ENCODE measurements at places on chromosomes 12 and 14. TPM values are rescaled to one million over a fixed set of nuclear protein-coding genes. Genes with fewer than 3 reads are reported as not detected.
A peak's percentile ranks its signal among the peaks of the same experiment; 100 is the strongest.

The SLC4A8 gene
- total RNA-seq: 2.9 TPM

The NOXRED1 gene
- 0.89 TPM for total RNA-seq

The LRCOL1 gene
- not detected for total RNA-seq

The ACRBP gene
- total RNA-seq: 11.1 TPM

The TDRD9 gene
- 0.88 TPM for total RNA-seq

The RIMBP2 gene
- not detected for total RNA-seq

The SYNDIG1L gene
- total RNA-seq: not detected

The MAP4K5 gene
- 46.3 TPM for total RNA-seq

The TPH2 gene
- total RNA-seq: 0.15 TPM

The GPN3 gene
- 6.3 TPM for total RNA-seq

The CLEC1B gene
- total RNA-seq: not detected

The SERPINA1 gene
- total RNA-seq: 11.1 TPM

The GUCY2C gene
- total RNA-seq: not detected

DNA sequence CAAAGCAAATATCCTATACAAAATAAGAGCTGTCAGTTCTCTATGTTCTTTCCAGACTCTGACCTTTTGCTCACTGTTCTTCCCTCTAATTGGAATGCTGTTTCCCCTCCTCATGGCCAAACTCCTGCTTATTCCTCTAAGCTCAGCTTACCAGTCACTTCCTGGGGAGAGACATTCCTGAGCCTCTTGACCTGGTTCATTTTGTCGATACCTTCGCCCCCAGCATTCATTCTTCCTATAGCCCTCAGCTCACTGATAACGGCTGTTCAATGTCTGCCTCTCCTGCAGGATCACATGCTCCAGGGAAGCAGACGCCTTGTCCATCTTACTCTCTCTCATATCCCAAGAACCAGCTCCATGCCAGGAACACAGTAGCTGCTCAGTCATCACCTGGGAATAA is 431.0 kb downstream of the MED13L start:
- no peak for DNase-seq

GRCh38 chr14:37466003-37466622 is 128.9 kb downstream of the FOXA1 start:
- no peak for DNase-seq

- DNase-seq: no peak
These were observed 8.3 kb downstream of the CDKL1 start for GRCh38 chr14:50388256-50388931.

GRCh38 chr12:93127582-93128331 is 198.7 kb upstream of the EEA1 start:
- no peak for DNase-seq

DNA sequence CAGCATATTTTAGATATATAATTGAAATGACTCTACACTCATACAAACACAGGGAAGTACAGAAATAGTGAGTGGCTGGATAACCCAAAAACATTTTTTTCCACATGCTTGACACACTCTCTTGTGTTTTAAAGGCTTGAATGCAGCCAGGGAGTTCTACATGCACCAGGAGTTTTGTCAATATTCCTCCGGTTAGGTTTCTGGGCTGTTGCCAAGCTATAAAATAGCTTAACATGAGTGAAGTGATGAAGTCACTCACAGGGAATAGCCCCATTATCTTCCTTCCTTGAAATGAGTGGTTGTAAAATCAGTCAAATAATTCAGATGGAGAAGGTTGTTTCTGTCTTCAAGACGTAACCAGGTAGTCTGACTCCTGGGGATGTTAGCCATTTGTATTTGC is 582.7 kb downstream of the SLC6A15 start:
- no peak for DNase-seq

- DNase-seq: no peak
These were observed 98.9 kb downstream of the ARID2 start for GRCh38 chr12:45828402-45828801.

DNA sequence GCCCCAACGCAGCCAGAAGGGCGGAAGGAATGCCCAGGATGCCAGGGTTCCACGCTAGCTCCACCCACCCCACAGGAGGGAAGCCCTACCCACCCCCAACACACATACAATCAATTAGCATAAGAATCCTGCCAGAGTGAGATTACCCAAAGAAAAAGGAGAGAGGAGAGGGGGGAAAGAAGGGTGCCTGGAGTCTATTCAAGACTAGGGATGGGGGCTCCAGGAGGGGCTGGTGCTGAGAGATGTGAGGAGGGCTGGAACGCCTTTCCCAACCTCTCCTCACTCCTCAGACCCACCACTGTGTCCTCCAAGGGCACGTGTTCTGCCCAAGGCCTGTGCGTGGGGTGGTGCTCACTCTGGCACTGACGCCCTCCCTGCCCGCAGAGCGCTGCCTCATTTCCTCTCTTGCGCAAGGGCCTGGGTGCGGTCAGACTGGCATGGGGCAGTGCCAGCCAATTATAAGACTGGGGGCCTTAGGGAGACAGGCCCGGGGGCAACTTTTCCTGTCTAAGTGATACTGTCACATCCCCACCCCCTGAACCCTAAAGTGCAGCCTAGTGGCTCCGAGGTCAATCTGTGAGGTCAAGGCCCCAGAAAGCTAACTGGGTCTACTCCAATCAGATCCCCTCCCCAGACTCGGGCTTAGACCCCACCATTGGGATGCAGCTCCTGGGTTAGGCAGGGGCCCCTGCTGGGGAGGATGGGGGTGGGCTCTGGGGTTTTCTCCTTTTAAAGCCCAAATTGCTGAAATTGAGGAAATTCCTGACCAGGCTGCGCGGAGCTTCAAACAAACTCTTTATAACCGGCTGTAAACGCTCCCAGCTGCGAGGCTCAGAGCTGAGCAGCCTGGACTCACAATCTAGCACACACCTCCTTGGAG is 10.2 kb upstream of the ITGB7 start:
- peak; percentile 56 for DNase-seq

DNA sequence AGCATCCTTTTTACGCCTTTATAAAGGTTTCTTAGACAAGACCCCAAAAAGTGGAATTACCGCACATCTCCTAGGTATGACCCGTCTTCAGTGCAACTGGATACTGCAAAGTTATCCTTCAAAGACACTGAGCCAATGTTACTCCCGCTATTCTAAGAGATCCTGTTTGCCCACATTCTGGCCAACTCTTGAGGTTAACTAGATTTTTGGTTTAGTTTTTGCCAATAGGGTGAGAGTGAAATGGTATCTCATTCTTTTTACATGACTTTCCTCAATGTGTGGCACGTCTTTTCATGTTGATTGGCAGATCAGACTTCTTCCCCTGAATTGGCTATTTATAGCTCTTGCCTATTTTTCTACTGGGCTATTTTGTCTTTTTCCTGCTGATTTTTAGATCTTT is 347.2 kb downstream of the MED13L start:
- no peak for DNase-seq

GRCh38 chr14:51482102-51482501 is 169.6 kb upstream of the FRMD6 start:
- no peak for DNase-seq

GRCh38 chr12:14613718-14614117 is 46.0 kb upstream of the PLBD1 start:
- DNase-seq: no peak

GRCh38 chr12:76266797-76267196 is 81.4 kb downstream of the BBS10 start:
- no peak for DNase-seq

DNA sequence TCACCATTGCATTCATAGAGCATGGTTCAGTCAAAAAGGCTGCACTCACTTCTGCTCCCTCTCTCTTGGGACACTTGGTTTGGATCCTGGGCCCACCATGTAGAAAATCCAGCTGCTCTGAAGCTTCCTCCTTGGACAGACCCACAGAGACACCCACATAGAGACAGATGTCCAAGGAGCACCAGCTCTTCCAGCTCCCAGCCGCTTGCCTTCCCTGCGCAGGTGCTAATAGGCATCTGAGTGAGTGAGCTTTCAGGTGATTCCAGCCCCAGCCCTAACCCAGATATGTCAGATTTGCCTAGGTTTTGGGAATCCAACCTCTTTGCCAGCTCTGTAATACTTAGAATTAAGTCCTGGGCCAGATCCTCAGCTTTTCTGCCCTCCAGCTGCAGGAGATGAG is 38.6 kb downstream of the DLK1 start:
- DNase-seq: no peak

DNA sequence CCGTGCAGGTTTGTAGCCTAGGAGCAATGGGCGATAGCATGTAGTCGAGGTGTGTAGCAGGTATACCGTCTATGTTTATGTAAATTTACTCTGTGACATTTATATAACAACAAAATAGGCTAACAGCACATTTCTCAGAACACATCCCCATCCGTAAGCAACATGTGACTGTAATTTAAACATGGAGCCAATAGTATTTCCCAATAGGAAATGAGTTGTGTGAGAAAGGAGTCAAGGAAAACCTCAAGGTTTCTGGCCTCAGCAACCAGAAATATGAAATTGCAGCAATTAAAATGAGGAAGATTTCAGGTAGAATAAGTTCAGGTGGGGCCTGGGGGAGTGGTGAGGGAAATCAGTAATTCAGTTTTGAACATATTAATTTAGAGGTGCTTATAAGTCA is 136.0 kb downstream of the MSRB3 start:
- DNase-seq: no peak

GRCh38 chr14:52080158-52080800 is 11.4 kb upstream of the NID2 start:
- no peak for DNase-seq

DNA sequence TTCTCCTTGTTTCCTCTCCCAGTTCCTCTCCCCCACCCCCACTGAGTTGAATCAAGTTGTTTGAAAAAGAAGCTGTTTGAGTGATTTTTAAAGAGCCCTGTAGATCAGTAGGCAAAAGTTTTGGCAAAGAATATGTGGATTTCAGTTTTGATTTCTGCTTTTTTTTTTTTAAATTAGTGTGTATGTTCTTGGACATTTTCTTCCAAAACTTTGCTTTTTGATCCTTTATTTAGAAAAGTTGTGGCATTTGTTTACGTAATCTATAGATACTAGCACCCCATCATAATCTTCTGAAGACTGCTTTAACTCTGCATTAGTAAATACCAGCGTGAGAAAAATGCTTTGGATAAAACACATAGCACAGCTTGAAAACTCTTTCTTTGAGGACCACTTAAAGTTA is 190.3 kb upstream of the SEL1L start:
- DNase-seq: no peak

DNA sequence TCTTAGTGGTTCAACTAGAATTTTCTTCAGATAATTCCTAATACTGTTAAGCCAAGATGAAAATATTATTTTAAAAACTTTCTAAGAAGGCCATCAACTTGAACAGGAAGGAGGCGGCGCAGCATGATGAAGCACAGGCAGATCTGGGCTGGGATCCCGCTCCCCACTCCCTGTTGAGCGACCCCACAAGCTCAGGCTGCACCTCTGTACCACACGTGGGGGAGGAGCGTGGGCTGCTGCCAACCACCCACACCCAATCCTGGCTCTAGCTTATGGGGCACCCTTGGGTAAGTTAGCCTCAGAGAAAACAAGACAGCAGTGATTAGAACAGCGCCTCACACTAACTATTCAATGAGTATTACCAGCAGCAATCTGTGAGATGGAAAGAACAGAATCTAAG is 6.0 kb downstream of the MTERF2 start:
- DNase-seq: no peak

DNA sequence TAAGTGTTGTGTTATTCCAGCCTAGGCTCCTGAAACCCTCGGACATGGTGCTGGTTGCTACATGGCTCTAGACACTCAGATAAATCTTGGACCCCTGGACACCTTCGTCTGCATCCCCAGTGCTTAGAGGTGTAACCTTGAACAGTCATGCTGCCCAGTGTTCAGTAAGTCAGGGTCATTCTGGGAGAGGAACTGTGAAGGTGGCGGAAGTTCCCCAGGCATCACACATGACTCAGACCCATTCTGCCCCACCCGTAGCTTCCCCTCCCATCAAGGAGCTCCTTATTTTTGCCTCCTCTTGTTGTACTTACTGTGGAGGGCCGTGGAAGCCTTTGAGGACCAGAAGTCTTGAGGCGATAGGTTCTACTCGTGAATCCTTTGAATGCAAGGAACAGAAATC is 18.1 kb upstream of the SSPN start:
- no peak for DNase-seq

DNA sequence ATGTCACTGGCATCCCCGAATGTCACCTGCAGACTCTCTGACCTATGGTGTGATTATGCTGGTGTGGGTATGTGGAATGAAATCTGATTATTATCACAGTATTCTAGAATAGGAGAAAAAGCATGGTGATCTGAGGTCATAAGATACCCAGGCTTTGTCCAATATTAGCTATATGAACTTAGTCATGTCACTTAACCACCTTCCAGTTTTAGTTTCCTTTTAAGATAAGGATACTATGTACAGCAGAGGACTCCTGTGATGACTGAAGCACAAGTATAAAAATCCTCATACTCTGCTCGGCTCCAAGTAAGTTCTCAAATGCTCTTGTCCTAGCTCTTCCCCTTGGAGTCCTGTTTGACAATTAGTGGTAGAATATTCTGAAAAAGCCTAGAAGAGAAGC is 2.8 kb downstream of the GNS start:
- no peak for DNase-seq

DNA sequence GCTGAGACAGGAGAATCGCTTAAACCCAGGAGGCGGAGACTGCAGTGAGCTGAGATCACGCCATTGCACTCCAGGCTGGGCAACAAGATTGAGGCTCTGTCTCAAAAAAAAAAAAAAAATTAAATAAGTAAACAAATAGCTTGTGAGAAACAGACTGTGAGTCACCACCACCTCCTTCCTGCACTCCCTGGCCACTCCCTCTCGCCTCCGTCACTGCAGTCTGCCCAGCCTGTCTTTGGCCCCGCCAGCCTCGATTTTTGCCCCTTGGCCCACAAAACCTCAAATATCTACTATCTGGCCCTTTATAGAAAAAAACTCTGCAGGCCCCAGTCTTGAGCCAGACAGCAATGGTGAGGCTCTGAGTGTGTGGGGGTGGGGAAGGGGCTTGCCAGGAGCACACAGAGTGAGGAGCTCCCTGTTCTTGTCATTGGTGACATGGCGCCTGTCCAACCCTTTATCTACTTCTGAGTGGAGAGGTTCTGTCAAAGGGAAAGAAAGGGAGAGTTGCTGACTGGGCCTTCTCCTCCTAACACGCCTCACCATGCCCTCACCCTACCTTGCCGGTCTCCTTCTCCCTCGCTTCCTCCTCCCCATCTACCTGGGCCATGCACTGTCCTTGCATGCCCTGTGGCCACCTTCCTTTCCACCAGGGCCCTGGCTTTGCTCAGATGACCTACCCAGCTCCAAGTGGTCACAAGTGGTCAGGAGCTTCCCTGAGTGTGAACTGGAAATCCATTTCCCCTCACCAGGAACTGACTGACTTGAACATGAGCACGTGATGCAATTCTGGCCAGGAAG is 22.1 kb downstream of the LGMN start:
- no peak for DNase-seq

GRCh38 chr12:57869298-57869926 is 22.9 kb upstream of the CTDSP2 start:
- DNase-seq: no peak
